ENCODE measurements at places on chromosomes 4 and X. TPM values are rescaled to one million over a fixed set of nuclear protein-coding genes. Genes with fewer than 3 reads are reported as not detected.

- no peak overlapping the region for H3K4me3 ChIP-seq
- H3K4me1 ChIP-seq = no peaks in the 10 kb centered on the region
- no peak for DNase-seq
Measured at GRCh38 chr4:158020734-158021346, 152.0 kb downstream of the GASK1B start.

- H3K36me3 ChIP-seq = no peaks in the 10 kb centered on the region
- no peaks in the 10 kb centered on the region for H3K4me1 ChIP-seq
- no peak overlapping the region for H3K27ac ChIP-seq
- DNase-seq = no peak
- H3K4me3 ChIP-seq = no peak overlapping the region
- H3K27me3 ChIP-seq = no peaks in the 10 kb centered on the region
Measured at GRCh38 chr4:47838445-47838844, 578 bp upstream of the CORIN start.

DNA sequence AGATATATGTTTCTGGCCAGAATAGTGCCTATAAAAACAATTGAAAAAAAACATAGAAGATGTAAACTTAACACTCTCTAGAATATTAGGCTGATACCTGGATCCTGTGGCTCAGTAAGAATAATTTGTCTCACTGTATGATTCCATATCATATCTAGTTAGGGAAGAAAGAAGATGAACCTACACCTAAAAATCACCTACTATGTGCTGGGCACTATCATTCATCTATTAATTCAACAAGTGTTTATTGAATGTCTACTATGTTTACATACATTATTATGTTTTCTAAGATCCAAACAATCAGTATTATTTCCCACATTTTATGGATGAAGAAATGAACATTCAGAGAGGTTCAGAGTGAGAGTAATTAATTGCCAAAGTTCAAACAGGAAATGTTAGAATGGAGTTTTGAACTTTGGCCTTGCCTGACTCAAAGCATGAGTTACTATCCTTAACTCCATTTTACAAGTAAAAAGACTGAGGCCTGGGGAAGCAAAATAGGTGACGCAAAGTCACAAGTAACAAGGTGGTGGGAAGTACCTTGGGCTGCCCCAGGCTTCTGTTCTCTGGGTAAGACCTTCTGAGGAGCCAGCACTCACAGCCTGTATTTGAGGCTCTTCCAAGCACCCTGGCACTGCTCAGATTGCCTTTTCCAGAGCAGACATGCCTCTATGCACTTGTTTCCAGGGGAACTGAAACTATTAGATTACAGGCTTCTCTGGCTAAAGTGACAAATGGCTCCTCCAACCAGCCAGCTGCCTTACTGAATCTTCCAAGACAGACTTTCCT lies 111.1 kb upstream of the ACSL4 start:
- H3K4me1 ChIP-seq = no peaks in the 10 kb centered on the region
- H3K36me3 ChIP-seq = no peaks in the 10 kb centered on the region
- no peak overlapping the region for H3K4me3 ChIP-seq

- no peaks in the 10 kb centered on the region for H3K27me3 ChIP-seq
- H3K27ac ChIP-seq = no peak overlapping the region
- H3K4me3 ChIP-seq = no peak overlapping the region
- no peaks in the 10 kb centered on the region for H3K36me3 ChIP-seq
- DNase-seq = no peak
Measured at GRCh38 chr4:151905197-151905596, 144.4 kb upstream of the GATB start.

DNA sequence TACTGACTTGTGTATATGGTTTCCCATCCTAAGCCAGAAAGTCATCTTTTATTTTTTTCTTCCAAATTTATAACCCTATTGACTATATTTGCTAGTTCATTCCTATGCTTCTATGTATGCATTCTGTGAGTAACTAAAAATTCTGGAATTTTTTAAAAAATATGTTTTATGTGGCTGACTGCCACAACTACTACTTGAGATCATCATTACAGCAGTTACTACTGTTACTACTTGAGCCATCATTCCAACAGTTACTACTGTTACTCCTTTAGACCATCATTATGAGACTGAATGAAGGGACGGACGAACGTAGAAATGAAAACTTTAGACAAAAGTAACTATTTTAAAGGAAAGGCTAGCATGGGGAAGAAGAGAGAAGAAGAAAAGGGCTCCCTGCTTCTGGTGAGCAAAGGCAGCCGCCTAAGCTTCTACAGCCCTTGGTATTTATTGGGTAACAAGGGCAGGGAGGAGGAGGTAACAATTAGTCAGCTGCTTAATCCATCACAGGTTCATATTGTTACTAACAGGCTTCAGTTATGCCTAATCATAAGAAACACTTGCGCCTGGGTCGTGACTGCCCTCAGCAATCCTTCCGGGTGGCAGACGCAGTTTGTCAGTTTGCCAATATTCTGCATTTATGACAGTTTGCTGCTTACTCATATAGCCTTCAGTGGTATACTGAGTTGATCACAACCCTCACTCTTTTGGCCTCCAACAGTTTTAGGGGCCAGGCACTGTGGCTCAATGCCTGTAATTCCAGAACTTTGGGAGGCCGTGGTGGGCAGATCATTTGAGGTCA lies 80.4 kb downstream of the PDLIM5 start:
- H3K4me3 ChIP-seq = no peak overlapping the region
- H3K4me1 ChIP-seq = peaks cover 11% of the 10 kb centered on the region
- no peak for DNase-seq
- H3K27ac ChIP-seq = no peak overlapping the region
- no peaks in the 10 kb centered on the region for H3K27me3 ChIP-seq

CLTRN gene
- 0.98 TPM for total RNA-seq

SSX2 gene
- not detected for total RNA-seq

OPRPN gene
- total RNA-seq = 1.0 TPM

S100G gene
- total RNA-seq = not detected
